ENCODE measurements at places on chromosomes 16 and 17.

DNA sequence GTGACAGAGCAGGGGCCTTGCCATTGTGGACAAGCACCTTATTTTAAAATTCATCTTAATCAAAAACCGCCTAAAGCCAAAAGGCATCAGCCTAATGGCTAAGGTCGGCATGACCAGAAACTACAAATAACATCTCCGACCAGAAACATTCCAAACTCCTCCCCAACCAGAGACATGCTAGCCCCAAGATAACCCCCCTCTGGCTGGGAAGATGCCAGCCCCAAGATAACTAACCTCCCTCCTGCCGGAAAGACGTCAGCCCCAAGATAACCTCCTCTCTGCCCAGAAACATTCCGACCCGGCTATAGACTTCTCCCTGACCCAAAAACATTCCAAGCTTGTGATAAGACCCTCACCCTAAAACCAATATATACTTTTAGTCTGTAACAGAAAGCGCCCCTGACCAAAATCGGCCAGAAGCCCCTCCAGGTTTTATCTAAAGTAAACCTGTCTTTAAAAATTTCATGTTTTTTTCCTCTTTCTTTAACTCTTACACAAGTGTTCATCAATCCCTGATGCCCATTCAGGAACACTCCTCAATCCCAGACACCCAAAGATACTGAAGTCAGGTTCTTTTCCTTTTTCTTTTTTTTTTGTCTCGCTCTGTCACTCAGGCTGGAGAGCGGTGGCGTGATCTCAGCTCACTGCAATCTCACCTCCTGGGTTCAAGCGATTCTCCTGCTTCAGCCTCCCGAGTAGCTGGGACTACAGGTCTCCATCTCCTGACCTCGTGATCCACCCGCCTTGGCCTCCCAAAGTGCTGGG, 32.7 kb downstream of the TLE7 start:
- DNase-seq = no peak

GRCh38 chr17:2711608-2712299, at the start of gene CLUH:
CLUH (minus strand) TSS chr17:2711764; CDS start chr17:2711661, 103 bp downstream.
- peak; percentile 95 for DNase-seq

GRCh38 chr16:84617041-84617790, 662 bp downstream of the COTL1 start:
- DNase-seq = no peak

DNA sequence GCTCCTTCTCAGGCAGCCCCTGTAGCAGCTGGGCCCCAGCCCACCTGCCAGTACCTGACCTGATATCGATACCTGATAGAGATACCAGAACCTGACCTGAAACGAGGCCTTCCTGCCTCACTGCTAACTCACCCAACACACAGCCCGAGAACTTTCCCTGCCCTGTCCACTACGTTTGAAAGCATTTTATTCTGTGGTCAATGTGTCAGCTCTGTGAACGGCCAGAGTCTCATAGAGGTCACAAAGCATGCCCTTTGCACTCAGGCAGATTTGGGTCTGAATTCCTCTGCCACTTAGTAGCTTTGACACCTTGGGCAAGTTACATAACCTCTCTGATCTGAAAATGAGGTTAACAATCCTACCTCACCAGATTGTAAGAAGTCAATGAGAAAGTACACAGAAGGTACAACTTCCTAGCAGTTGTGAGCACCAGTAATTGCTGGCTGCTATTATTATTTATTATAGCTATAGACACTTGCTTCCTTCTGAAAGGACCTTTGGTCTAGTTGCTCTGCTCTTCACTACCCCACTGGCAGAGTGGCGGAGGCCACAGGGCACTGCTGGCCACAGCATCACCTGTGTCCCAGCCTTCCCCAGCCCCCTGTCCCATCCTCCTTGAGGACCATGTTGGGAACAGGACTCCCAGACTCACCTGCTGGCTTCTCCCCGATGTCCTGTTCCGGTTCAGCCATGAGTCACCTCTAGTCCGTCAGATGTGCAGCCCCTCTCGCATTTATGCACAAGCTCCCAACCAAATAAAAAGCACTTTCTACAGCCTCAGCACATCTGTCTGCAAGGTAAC, 895 bp downstream of the ANKRD40CL start:
- no peak for DNase-seq

GRCh38 chr16:57911743-57912142, 59.2 kb downstream of the CNGB1 start:
- no peak for DNase-seq

DNA sequence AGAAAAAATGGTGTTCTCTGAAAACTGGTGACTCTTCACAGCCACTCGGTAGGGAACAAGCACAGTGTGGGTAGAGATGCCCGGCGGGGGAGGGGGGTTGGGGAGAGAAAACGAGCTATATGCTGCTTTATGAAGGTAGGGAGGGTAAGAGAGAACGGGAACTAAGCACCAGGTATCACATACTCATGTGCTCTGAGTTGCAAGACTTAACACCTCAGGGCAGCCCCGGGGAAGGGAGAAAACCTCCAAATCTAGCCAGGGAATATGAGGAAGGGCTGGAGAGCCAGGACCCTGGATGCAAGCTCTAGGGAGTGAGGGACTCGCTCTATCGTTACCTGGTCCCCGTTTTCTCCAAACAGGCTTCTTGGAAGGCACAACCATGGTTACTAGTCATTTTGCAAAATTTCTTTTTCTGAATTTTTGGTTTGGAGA, 35.3 kb downstream of the HIC1 start:
- no peak for DNase-seq

DNA sequence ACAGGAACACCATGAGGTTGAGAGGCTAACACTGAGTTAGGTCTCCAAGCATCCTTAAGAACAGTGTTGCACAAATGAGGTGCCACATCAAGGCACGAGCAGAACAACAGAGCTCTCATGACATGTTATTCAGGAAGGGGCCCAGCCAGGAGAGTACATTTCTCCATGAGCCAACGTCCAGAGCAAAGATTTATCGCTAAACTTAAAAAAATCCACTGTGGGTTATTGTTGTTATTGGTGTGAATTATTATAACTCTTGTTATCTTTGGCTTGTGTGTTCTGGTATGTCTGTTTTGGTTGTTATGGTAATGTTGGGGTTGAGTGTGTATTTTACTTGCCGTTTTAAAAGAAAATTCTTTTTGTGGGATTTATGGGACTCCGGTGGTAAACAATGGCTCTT, 68.9 kb upstream of the MSI2 start:
- DNase-seq = no peak

GRCh38 chr16:86214326-86215232, 295.7 kb upstream of the FOXF1 start:
- no peak for DNase-seq

- DNase-seq = no peak
Observed at GRCh38 chr17:57518587-57519581, 226.2 kb downstream of the CCDC182 start.

DNA sequence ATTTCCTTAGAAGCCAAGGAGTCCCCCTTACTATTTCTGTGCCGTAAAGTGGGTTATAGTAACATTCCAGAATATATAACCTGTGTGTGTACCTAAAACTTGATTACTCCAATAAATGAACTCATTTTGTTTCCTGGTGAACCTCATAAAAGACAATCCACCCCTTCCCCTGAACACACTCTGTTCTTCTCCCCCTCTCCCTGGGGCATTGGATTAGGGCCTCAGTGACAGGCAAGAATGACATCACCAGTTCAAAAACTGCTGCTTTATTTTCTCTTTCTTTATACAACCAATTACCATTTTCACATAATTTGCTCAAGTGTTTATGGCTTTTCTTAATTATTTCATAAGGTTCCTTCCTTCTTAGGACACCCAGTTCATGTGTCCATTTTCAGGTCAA, 17.4 kb downstream of the AARSD1 start:
- no peak for DNase-seq

DNA sequence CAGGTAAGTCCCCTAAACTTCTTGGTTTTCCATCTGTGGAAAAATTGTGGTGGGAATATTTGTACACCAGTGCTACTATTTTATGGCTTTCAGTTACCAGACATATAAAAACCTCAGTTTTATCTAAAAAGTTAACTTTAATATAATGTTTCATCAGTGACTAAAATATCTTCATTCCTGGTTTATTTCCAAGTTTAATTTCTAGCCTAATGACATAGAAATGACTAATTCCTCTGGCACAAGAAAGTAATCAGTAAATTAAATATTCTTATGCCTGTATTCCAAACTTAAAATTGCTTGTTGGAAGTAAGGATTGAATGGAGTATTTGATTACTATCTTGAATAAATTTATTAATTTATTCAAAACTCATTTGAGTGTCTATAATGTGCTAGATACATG, 757.0 kb downstream of the CDH11 start:
- no peak for DNase-seq

GRCh38 chr16:23382279-23382678, 70.7 kb downstream of the COG7 start:
- DNase-seq = no peak

DNA sequence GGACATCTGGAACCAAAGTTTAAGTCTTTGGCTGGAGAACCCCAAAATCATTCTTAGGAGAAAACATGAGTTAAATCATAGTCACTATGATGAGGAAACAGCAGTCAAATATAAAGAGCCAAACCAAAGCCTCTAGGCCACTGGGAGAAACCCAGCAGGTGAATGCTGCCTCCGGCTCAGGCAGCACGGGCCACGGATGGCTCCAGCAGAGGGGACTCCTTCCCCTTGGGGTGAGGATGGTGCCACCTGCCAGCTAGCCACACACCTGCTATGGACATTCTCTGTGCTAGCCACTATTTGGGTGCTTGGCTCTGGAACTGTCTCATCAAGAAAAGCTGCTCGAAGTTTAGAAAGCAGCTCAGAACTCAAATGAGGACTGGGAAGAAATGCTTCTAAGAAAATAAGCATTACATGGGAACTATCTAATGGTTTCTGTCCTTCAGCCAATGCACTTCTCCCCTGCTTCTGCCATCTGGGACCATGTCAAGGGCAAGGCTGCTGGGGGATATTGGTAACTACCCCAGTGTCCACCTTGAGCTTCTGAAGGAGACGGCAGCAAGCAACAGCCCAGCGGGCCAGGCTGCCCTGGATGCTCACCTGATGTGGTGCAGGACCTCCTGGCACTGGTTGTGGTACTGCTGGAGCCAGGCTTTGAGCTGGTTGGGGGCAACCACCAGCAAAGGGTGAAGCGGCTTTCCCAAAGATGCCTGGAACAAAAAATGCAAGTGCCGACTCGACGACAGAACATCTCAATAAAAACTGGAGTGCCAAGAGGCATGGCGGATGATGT, 22.5 kb downstream of the ELAC2 start:
- no peak for DNase-seq

GRCh38 chr17:49525831-49526741, 31.0 kb downstream of the NGFR start:
- no peak for DNase-seq

DNA sequence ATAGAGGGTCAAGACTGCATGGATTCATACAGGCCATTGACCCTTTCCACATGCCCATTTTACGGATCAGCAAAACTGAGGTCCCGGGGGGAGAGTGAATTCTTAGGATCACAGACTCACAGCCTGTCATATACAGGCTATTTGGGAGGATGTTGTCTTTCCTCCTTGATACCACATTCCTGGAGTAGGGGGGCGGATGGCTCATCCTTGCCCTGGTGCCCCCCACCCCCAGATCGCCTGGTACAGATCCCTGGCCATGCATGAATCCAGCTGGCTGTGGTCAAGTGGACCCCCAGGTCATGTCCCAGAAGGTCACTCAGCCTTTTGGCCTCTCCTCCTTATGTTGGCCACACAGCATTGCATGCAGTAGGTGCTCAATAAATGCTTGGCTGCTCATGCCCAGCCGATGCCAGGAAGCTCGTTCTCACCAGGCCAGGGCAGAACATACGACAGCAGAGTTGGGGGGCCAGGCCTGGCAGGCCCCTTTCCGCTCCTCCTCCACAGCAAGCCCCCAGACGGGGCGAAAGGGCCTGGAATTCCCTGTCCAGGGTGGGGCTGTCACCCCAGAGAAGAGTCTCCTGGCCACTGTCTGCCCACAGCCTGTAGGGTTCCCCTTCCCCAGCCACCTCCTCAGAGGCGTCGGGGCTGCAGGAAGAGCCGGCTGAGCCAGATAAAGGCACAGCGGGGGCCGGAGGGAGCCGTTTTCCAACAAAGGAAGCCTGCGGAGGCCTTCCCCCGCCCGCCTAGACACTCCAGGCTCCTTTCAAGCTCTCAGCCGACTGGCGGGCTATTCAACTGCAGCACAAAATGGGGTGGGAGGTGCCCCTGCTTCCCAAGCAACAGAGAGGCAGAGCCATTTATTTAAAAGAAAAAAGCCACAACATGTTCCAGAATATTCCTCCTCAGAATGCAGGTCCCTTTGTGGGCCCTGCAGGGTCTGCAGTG, 215.7 kb upstream of the CIBAR2 start:
- no peak for DNase-seq

DNA sequence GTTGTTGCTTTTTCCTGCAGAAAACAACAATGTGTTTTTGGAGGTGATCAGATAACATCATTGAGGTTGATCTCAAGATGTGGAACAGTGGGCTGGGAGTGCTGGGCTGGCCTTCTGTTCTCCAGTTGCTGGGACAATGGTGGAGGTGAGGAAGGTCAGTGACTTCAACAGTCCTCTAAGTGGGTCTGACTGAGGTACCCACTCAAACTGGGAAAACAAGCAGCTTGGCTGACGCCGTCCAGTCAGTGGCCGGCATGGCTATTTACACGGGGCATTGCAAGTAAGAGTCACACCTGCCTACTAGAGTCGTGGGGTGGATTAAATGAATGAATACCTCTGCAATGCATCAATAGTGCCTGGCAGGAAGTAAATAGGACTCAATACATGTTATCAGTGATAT, 386.7 kb upstream of the ZFHX3 start:
- no peak for DNase-seq

GRCh38 chr16:17416461-17417311, 54.1 kb downstream of the XYLT1 start:
- peak; percentile 26 for DNase-seq

- DNase-seq = no peak
Observed at GRCh38 chr16:17333229-17333628, 137.5 kb downstream of the XYLT1 start.

Data from activated CD4-positive, CD25-positive, alpha-beta regulatory T cell (primary cell).